Ureter (tissue), 1 donor: ENCODE measurements at places on chromosomes 2 and 18. TPM values are rescaled to one million over a fixed set of nuclear protein-coding genes. Genes with fewer than 3 reads are reported as not detected.

The MEP1B gene
- total RNA-seq, result not detected

The ABCB11 gene
- 0.18 TPM for total RNA-seq

DNA sequence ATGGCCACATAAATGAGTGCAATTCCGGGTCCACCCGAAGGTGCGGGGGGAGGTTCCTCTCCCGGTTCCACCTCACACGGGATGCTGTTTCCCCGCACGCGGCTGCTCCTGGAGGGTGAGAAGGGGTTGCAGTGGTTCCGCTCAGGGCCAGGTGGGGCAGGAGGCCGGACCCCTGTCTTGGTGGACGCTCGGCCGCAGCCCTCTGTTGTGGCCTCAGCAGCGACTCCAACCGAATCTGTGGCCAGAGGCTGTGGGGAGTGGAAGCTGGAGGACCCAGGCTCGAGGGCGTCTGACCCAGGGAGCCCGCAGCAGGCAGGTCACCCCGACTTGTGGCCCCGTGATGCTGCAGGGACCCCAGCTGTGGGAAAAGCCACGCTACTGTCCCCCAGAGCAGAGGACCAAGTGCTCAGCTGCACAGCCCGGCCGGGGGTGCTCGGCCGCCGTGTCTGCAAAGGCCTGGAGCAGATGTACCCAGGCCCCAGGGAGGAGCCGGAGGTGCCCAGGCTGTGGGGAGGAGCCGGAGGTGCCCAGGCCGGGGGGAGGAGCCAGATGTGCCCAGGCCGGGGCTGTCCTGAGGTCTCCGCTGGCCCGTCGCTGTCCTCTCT, 83.9 kb downstream of the RTP5 start:
- no peak for DNase-seq

GRCh38 chr2:163182764-163183354, 344.3 kb upstream of the KCNH7 start:
- DNase-seq, result no peak
